ENCODE measurements at places on chromosomes 12 and 14.
A peak's percentile ranks its signal among the peaks of the same experiment; 100 is the strongest.

DNA sequence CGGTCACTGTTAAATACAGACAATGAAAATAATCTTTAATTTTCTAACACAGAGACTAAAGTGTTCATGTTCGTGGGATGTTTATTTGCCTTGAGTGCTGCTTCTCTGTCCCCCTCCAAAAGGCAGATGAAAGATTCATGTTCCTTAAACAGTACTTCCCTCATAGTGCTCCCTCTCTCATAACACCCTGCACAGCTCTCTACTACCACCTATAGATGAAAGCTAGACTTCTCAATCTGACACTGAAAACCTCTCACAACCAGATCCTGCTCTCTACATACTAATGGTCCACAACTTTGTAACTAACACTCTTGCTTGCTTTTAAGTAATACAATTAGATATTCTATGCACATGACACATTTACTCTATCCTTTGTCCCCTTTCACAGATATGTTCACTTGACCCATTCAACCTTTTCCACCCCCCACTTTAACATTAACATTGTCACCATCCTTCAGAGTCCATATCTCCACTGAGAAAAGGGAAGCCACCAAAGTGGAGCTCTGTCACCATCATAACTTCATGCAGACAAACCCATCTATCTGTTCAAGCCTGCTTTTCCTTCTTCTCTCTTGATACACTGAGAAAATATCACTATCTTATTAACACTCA, 266.4 kb upstream of the USP15 start:
- peak; percentile 70 for DNase-seq

- no peak for DNase-seq
Observed at GRCh38 chr14:94282991-94283723, 9.9 kb downstream of the SERPINA10 start.

DNA sequence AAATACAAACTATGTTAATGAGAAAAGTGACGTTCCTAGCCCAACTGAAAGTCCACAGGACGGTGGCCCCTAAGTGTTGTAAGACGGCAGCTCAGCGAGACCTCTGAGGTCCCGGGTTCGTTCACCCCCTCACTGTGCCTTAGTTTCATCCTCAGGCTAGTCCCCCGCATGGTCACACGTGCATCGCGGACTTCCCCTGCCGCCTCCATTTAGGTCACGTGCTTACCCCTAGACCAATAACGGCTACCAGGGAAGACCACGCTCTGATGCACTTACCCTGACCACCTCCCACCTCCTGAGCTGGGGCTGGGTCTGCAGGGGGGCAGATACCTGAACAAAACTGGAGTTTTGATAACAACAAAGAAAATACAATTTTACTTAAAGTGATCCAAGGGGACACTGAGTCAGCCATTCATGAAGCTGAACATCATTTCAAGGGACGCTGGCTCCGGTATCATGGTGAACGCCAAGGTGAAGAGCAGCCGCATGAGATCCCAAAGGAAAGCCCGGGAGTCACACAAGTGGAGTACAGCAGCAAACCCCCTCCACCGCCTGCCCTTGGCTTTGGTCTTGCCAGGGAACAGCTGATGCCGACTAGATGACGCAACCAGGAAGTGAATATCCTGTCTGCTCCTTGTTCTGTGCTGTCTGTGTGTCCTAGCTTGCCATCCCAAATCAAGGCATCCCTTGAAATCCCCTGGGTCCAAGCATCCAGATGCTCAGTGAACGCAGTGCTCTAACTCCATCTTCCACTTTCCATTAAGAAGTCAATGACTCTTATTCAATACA, 274.1 kb downstream of the PCNX1 start:
- no peak for DNase-seq

GRCh38 chr14:28102814-28103213, 663.8 kb upstream of the FOXG1 start:
- no peak for DNase-seq

DNA sequence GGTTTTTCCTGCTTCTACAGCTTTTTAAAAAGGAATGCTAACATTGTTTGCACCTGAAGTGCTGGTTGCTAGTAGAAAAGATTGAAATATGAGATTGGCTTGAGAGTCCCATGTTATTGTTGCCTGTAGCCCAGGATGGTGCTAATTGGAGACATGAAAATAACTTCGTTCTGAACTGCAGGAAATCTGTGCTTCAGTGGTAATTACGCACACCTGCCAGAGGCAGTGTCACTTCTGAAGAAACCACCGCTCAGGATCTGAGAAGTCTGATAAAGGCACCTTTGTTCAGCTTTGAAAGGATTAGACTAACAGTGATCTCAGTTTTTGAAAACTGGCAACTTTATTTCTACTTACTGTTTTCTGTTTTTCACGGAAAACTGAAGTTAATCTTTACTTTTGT, 15.5 kb upstream of the ATP6V0A2 start:
- no peak for DNase-seq

DNA sequence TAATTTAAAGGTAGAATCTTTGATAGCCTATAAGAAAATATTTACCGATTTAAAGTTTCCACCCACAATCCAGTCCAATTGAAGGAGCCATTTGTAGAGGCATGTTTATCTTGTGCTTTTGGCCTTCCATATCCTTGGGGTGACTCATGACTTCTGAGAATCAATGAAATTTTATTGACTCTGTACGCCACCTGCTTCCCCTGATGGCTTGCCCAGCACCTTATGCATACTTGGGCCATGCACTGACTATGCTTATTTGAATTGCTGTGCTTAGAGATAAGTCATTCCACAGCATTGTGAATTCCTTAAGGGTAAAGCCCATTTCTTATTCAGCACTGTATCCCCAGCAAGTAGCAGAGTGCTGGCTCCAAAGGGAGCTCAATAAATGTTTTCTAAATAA, 954.8 kb upstream of the SEL1L start:
- no peak for DNase-seq

DNA sequence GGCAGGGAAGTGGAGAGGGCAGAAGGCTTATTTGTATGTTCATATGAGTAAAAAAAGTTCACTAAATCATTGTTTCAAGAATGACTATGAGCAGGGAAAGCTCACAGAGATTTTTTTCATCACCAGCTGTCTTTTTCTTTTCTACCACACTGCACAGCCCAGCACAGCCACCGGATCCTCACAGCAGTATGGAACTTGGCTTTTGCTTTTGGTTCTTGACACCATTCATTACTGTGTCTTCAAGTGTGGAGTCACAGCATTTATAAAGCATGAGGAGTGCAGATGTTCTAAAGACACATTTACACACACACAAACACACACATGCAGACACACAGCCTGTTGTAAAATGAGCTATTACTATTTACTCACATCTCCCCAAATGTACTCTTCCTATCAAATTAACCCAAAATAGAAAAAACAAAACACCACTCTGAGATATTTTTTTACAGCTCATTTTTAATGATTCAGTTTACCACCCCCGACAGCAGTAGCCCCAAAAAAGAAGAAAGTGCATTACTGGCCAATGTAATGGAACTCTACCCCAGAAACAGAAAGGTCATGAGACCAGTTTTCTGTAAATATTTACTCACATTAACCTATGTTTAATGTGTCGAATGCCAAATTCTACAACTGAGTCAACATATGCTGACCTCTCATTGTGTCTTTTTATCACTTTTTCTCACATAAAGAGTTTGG, 60.5 kb downstream of the BTG1 start:
- no peak for DNase-seq

- DNase-seq: peak; percentile 28
Observed at GRCh38 chr14:68518761-68519670, 273.9 kb downstream of the ZFP36L1 start.

GRCh38 chr14:85165094-85165493, 364.9 kb upstream of the FLRT2 start:
- DNase-seq: no peak

GRCh38 chr12:68349921-68350606, 17.9 kb upstream of the MDM1 start:
- DNase-seq: no peak

GRCh38 chr14:42855085-42855484, 1248.4 kb downstream of the LRFN5 start:
- DNase-seq: peak; percentile 37

Measured in inflammatory macrophage treated with lipopolysaccharide for 4 hours (primary cell).